H7 (cell line): ENCODE measurements at places on chromosomes 12 and 14. TPM values are rescaled to one million over a fixed set of nuclear protein-coding genes. Genes with fewer than 3 reads are reported as not detected.

GRCh38 chr12:89126712-89127111, 225.6 kb downstream of the DUSP6 start:
- no peak for DNase-seq

Gene KERA
- total RNA-seq = not detected in 2 replicates

Gene SLC35F4
- total RNA-seq = not detected in 2 replicates

DNA sequence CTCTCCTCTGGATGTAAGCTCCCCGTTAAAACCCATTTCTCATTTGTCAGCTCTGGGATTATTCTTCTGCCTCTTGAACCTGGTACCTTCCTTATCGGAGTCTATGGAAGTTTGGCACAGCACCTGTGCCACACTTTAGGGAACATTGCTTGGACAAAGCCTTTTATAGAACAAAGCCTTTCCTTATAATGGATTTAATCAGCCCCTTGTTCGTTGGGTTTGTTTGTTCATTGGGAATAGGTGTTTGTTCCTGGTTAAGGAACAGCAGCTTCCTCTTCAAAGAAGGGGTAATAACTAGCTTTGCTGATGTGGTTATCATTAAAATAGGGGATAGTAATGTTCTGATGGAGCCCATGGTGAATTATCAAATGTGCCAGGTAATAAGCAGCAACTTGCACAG, 70.4 kb downstream of the NRXN3 start:
- DNase-seq = no peak

DNA sequence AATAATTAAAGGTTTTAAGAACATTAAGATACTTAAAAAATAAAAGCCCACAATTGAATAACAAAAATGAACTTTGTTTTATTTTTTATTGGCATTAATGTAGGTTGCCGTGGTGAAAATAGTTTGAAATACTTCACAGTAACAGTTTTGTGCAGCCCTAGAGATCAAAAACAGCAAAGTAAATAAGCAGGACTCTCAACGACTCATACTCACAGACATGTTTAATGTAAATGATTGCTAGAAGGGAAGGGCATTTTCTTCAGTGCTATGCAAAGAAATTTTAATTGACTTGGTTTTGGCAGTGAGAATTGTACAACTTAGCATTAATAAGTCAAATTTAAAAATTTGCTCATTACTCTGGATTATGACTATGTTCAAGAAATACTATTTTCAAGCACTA, 16.0 kb downstream of the TRMT5 start:
- DNase-seq = no peak

Gene OR6C74
- not detected in 2 replicates for total RNA-seq
